Activated CD4-positive, alpha-beta T cell treated with anti-CD3 and anti-CD28 coated beads, Interleukin-2, amount 10 ng/mL, durations not matched to agents 7 days and 5 days (primary cell): ENCODE measurements at places on chromosomes 7 and 10. TPM values are rescaled to one million over a fixed set of nuclear protein-coding genes. Genes with fewer than 3 reads are reported as not detected.

The LMBR1 gene
- 43.5 TPM for total RNA-seq

- no peaks in the 10 kb centered on the region for H3K27me3 ChIP-seq
- peaks cover 17% of the 10 kb centered on the region for H3K4me1 ChIP-seq
- H3K27ac ChIP-seq = no peak overlapping the region
- no peak for DNase-seq
These were observed 341.5 kb upstream of the AOAH start for GRCh38 chr7:37065779-37066271.

- H3K4me1 ChIP-seq = peaks cover 16% of the 10 kb centered on the region
- H3K27ac ChIP-seq = no peak overlapping the region
- no peak for DNase-seq
- peaks cover 8% of the 10 kb centered on the region for H3K36me3 ChIP-seq
These were observed 16.9 kb downstream of the TCAF1 start for GRCh38 chr7:143884969-143885559.

DNA sequence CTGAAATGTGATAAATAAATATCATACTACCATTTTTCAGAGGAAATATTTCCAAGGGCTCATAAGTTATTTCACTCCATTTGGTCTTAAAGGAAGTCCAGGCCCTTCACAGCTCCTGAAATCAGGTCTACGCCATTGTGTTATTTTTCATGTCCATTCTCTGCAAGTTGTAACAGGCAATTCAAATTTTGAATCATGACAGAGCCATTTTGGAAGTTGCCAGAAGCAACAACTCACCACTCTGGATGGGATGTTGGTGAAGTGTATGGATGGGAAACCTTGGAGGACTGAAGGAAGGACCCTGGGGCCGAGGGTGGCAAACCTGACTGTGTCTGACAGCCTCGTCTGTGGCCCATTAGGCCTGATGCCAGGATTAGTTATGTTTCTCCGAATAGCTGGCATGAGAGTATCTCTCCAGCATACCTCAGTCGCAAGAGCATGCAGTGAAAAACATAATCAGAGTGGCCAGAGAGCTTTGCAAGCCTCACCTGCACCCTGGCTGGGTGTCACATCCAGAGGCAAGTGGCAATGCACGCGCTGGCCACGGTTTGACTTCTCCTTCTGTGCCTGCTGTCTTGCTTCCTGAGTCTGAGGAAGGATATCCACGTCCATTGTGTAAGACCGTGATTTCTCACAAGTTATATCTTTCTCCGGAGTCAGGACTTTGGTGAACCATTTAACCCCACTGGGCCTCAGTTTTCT, 87.1 kb downstream of the NRP1 start:
- H3K4me1 ChIP-seq = peaks cover 44% of the 10 kb centered on the region
- no peak overlapping the region for H3K27ac ChIP-seq
- peaks cover 30% of the 10 kb centered on the region for H3K27me3 ChIP-seq
- no peak overlapping the region for H3K4me3 ChIP-seq

- H3K27ac ChIP-seq = peak overlapping the region; percentile 59
- no peaks in the 10 kb centered on the region for H3K36me3 ChIP-seq
- peak; percentile 50 for DNase-seq
- H3K27me3 ChIP-seq = no peaks in the 10 kb centered on the region
- H3K4me1 ChIP-seq = peaks cover 12% of the 10 kb centered on the region
These were observed 84.3 kb upstream of the PHF14 start for GRCh38 chr7:10889266-10889898.

GRCh38 chr7:64793106-64793755, 997 bp upstream of the ZNF138 start:
- H3K27me3 ChIP-seq = no peaks in the 10 kb centered on the region
- H3K4me1 ChIP-seq = peaks cover 22% of the 10 kb centered on the region
- H3K4me3 ChIP-seq = peak overlapping the region; percentile 45
- DNase-seq = no peak
- peaks cover 20% of the 10 kb centered on the region for H3K36me3 ChIP-seq
